ENCODE measurements at places on chromosomes 3 and 15. TPM values are rescaled to one million over a fixed set of nuclear protein-coding genes. Genes with fewer than 3 reads are reported as not detected.
A peak's percentile ranks its signal among the peaks of the same experiment; 100 is the strongest.

- no peak for DNase-seq
Observed at GRCh38 chr3:123036352-123037014, 8.9 kb upstream of the SEMA5B start.

DNA sequence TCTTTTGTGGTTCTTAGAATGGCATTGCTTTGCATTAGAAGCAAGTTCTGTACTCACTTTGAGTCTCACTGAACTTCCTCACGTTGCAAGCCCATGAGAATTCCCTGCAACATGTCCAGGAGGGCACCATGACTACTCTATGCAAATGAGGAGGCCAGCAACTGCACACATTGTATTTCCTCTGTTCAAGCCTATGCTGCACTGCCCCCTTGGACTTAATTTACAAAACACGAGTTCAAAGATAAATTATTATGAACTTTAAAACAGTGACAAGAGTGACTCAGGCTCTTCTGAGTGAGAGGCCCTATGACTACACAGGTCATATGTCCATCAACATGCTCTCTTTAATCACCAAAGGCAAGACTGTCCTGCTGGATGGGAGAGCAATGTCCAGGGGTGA is 484.2 kb upstream of the ATP11B start:
- no peak for DNase-seq

GRCh38 chr3:66948041-66948440 is 50.1 kb upstream of the KBTBD8 start:
- no peak for DNase-seq

- DNase-seq, result no peak
Observed at GRCh38 chr3:128902426-128902825, 23.0 kb downstream of the ACAD9 start.

- peak; percentile 40 for DNase-seq
Observed at GRCh38 chr3:116872688-116873087, 163.1 kb downstream of the TUSC7 start.

The ASB14 gene
- total RNA-seq, result 0.24 TPM

GRCh38 chr15:85071504-85071903 is 89.8 kb downstream of the PDE8A start:
- DNase-seq, result no peak

DNA sequence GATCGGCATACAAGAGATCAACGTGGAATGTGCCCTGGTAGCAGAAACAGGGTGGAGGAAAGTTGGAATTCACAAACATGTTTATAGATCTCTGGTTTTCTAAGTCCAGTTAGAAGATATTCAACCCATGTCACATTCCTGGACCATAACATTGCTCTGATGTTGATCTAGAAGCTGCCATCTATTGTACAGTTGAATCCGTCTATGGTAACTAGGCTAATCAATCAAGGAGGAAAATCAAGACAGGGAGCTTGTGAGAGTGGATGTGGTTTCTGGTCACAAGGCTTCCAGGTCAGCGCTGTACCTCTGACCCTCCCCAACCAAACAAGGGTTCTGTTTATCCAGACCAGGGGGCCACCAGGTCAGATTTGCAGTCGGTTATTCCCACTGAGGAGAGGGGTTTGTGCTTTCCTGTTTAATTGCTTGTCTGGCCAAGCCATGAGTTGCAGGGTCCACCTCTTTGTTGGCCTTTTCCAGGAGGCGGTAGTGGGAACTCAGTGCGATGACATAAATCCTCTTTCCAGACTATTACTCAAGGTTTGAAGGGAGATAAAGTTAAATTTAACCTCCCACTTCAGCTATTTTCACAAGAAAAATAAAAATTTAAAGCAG is 130.3 kb downstream of the SLCO3A1 start:
- peak; percentile 20 for DNase-seq

- DNase-seq, result peak; percentile 94
Observed at GRCh38 chr15:57138349-57138788, 219.9 kb downstream of the TCF12 start.

GRCh38 chr3:118001380-118001779 is 1033.3 kb downstream of the IGSF11 start:
- DNase-seq, result peak; percentile 11

The MYH15 gene
- total RNA-seq, result 0.48 TPM

The USP3 gene
- 31.8 TPM for total RNA-seq

DNA sequence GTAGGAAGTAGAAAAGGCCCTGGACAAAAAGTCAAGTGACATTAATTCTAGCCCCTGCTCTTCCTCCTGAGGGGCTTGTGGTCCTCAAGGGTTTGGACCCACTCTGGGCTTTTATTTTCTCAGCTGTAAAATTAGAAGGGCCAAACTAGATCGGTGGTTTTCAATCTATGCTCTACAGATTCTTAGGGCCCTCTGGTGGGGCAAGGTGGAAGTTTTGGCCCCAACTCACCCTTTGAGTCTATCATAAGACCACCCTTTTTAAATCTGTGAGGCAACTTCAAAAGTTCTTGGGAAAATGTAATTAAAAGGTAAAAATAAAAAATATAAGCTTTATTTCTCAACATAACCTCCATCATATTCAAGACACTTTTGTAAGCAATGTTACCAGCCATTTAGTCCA is 25.6 kb upstream of the CFAP161 start:
- no peak for DNase-seq

DNA sequence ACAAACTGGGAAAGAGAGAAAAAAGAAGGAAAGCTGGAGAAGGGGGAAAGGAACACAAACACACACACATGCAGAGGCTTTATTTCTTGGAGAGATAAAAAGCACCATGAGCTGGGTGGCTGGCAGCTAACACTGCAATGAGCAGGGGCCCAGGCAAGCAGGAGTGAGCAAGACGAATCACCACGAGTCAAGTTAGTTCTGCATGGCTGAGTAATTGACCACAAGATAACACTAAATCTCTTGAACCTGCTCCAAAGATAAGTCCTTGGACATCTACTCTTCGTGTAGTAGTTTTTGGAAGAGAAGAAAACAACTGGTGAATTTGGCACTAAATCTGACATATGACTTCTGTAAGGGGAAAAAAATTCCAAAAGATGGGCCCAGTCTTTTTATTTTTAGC is 100.9 kb downstream of the MYO5A start:
- peak; percentile 98 for DNase-seq

DNA sequence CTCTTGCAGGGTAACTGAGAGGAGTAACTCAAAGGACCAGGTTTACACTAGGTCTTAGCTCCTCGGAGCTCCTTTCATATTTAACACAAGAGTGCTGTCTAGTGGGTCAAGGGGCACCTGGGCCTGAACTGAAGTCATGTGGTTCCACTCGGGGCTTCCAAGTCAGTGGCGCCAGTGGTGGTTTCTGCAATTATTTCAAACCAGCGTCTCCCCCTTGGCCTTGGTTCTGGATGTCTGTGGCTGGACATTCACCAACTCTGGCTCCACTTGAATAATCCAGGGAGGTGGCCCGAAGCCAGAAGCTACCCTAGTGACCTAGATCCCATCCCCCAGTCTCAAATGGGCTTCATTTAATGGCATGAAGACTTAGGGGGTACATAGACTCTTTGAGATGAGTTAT is 144.3 kb upstream of the ADAMTS9 start:
- no peak for DNase-seq

Measured in umbilical cord (tissue), 2 donors.